CD4-positive, alpha-beta T cell (primary cell): ENCODE measurements at places on chromosomes 4 and X.

GRCh38 chr4:153780876-153781275, 8.0 kb downstream of the SFRP2 start:
- DNase-seq: no peak

DNA sequence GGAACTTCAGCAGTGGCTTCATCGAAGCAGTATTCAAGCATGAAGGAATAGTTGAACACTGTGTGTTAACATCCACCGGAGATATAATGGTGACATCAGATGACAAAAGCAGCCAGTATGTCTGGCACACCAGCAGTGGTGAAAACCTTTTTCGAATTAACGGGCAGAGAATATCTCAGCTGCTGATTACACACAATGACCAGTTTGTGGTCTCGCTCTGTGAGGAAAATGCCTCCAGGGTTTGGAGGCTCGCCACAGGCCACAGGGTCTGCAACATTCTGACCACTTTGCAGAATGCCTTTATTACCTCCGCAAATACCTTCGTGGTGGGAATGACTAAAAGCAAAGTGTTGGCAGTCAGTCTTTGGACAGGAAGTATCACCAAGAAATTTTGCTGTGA, 201.5 kb downstream of the NWD2 start:
- DNase-seq: no peak

DNA sequence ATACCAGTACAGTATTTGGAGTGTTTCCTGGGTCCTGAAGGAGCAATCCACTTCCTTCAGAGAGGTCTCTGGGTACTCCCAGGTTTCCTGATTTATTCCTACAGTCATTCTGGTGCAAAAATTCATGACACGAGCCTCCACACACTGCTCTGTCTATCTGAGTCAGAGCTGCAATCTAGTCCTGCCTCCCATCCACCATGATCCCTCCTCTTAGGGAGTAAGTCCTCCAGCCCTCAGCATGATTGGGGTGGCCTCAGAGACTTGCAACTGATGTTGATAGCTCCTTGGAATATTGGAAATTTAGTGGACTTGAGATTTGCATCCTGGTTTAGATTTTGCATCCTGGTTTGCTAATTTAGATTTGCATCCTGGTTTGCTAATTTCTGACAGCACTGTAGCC, 20.5 kb downstream of the CNGA1 start:
- DNase-seq: no peak

DNA sequence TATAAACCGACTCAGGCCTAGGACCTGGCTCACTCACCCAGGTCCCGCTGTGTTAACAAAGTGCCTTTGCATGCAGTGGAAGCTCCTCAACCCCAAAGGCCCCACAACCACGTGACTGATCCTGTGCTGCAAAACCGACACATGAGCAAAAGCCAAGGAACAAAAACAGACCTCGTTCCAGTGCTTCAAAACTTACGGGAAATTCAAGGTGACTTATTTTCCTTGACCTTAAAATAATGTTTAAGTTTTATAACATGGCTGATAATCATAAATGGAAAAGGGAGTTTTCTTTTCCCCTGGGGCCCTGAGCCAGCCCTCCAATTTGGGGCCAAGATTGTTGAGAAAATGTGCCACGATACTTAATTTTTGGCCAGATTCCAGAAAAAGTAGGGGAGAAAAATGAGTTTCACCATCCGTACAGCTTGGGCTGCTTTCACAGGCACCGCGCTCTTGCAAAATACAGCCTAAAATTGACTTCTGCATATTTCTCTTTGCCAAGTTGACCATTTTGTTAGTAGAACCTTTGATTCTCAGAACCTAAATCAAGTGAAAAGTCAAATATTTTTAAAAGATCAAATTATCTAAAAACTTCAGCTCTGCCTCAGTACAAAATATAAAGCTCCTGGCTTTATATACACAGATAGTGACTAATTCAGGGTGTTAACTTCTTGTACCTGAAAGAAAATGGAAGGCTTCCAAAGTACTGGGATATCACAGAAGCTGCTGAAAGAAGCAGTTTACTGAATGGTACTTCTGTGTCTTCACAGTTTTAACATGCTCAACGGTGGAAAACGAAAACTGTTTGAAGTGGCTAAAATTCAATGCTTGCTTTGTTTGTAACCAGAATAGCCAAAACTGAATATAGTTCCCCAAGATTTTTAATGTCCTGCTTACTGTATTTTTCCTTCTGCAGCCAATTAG, 93.8 kb downstream of the APBB2 start:
- DNase-seq: no peak

DNA sequence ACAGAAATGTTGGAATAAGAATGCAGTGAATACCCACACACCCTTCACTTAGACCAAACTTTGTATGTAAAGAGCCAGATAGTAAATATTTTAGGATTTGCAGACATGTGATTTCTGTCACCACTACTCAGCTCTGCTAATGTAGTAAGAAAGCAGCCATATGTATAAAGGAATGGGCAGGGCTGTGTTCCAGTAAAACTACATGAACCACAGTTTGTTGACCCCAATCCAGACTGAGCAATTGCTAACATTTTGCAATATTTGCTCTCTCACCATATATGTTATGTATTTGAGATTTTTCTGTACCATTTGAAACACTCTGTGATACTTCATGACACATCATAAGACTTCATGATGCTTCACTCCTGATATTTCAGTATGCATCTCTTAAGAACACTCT, 32.0 kb upstream of the TBC1D1 start:
- DNase-seq: no peak

GRCh38 chr4:145044341-145044740, 53.7 kb downstream of the ANAPC10 start:
- no peak for DNase-seq

GRCh38 chrX:56763556-56764152, 34.6 kb downstream of the NBDY start:
- no peak for DNase-seq

DNA sequence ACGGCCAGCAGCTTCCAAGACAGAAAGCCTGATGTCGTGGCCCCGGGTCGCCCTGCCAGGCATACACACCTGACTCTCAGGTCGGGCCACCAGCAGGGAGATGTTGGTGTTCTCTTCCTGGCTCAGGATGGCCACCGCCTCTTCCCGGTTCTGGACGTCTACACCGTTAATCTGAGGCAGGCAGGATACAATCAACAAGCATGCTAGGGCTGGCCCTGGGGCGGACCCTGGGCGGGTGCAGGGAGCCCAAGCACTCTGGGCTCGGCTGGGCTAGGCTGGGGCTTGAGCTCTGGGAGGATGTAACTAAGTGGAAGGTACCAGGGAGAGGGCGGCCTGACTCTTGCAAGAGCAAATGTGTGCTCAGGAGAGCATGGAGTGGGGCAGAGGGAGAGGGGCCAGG, 11.0 kb downstream of the SSR4 start:
- DNase-seq: no peak

DNA sequence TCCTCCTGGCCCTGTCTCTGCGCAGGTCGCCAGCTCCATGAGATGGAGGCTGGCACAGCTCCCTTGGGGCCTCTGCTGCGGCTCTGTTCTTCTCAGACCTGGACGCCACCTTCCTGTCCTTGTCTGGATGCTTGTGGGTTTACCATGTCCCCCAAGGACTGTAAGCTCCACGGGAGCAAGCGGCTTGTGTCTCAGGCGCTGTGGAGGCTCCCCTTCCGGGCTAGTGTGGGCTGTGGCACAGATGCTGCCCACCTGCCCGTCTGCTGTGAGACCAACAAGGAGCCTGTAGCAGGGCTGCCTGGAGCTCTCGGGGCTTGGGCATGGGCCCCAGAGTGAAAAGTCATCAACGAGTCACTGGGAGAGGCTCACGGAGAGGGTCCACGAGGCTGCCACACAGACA, 25.2 kb downstream of the NAT8L start:
- DNase-seq: no peak

DNA sequence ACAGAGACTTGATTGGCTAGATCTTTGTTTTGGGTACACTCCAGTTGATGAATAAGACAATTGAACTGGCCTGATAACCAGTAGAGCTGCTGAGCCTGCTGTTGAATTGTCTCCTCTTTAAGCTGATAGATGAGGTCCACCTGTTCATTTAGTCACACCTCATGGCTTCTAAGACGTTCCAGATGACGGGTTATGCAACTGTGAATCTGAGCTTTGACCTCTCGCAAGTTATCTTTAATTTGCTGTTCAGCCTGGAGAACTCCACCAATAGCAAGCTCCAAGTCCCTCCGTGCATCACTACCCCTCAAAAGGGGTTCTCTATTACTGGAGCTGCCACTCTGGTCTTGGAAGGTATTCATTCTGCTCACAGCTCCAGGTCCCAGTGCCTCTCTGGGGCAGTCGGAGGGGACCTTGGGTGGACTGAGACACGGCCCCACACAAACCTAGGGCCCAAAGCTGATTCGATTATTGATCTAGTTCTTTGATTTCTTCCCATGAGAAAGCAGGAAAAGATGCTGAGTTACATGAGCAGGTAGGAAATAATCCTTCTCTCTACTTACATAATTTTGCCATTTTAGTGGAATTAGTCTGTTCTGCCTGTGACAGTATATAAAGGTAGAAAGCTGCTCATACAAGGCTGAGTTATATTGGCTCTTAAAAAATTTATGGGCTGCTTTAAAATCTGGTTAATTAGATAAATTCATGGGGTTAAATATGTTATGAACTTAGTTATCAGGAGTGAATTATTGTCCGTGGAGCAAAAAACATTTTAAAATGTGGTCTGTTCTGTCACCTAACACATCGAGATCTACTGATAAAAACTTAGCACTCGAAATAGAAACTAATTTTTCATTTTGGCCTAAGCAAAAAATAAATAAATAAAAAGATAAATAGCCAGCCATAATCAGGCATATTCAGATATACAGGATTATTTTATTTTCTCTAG, 6.8 kb downstream of the MMAA start:
- peak; percentile 27 for DNase-seq

DNA sequence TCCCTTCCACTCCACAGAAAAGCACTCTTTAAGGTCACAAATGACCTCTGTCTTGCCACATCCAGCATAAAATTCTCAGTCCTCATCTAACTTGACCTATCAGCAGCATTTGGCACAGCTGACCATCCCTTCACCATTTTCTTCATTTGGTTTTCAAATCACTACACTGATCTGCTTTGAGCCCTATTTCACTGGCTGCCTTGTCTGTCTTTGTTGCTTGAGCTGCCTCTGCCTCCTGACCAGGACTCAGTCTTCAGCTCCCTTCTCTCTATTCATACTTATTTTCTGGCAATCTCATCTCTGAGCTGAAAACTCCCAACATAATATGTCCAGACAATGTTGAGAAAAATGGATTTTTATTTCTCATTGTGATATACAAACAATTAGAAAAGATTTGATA, 27.7 kb upstream of the PDE5A start:
- no peak for DNase-seq

- DNase-seq: no peak
Observed at GRCh38 chr4:159398236-159398638, 295.4 kb downstream of the RAPGEF2 start.

GRCh38 chrX:101349193-101349562, 636 bp upstream of the TIMM8A start:
- DNase-seq: no peak

- DNase-seq: no peak
Observed at GRCh38 chrX:110046001-110046400, 43.1 kb downstream of the TMEM164 start.

- no peak for DNase-seq
Observed at GRCh38 chr4:96835991-96836390, 996.1 kb downstream of the PDHA2 start.

- no peak for DNase-seq
Observed at GRCh38 chrX:20147561-20147960, 5.9 kb upstream of the EIF1AX start.

DNA sequence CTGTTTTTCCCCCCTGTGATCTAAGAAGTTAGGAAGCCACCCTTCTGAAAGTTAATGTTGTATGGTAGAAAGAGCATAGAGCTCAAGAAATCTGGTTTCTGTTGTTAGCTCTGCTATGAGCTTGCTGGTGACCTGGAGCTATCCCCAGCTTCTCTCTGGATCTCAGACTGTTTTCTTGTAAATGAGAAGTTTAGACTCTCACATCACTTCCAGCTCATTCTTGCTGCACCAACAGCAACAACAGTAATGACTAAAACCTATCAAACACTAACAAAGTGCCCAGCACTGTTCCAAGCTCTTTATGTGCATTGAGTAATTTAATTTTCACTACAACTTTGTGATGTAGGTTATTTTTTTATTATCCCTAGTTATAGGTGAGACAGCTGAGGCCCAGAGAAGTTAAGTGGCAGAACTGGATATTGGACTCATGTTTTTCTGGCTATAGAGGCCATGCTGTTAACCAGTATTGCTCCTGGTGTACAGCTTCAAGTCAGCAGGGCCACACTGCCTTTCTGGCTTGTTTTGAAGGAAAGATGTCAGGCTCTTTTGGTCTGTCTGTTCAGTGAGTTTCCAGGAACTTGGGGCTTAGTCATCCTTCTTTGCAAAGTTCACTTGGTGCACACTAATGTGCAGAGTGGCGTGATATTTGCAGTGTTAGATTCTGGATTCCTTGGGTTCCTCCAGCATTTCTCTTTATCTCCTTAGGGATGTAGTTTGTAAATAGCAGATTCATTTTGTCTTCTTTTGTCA, 27.8 kb upstream of the TMEM164 start:
- DNase-seq: no peak

DNA sequence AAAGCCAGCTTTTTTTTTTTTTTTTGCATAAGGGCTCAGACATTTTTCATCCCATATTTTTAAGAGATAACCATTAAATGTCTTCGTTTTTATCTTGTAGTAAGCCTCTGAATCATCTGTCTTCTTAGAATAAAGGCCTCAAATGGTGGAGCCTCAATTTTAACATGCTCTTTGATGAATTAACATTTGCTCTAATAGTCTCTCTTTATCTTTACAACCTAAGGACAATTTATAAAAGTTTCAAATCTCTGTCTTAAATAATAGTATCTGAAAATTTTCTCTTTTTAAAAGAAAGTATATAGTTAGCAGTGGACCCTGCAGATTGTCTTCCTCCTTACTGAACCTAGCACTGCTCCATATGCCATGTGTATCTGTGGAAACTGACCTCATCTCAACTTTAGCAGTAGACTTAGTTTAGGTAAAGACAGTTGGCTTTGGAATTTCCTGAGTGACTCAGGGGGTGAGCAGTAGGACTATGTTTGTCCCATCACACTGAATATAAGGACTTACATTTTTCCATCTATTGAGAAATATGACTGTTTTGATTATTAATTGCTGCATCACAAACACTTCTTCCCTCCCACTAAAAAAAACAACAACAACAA, 1658.0 kb downstream of the STIM2 start:
- no peak for DNase-seq

- DNase-seq: no peak
Observed at GRCh38 chr4:121156822-121157769, 7.0 kb downstream of the TNIP3 start.

- no peak for DNase-seq
Observed at GRCh38 chr4:8548731-8549351, 31.4 kb upstream of the GPR78 start.
